ENCODE measurements at places on chromosomes 16 and 17.

DNA sequence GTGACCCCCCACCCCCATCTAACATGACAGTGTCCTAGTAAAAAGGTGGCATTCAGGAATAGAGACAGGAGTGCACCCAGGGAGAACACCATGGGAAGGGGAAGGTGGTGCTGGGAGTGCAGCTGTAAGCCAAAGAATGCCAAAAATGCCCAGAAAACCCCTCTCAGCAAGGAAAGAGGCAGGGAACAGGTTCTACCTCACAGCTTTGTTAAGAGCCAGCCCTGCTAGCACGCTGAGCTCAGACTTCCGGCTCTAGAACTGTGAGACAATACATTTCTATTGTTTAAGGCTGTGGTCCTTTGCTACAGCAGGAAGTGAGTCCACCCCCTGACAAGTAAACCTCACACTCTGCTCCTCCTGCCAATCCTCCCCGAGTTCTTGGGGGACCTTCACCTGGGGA lies 302.4 kb upstream of the N4BP1 start:
- H3K27ac ChIP-seq: no peak overlapping the region
- H3K4me1 ChIP-seq: peaks cover 4% of the 10 kb centered on the region
- no peaks in the 10 kb centered on the region for H3K36me3 ChIP-seq

DNA sequence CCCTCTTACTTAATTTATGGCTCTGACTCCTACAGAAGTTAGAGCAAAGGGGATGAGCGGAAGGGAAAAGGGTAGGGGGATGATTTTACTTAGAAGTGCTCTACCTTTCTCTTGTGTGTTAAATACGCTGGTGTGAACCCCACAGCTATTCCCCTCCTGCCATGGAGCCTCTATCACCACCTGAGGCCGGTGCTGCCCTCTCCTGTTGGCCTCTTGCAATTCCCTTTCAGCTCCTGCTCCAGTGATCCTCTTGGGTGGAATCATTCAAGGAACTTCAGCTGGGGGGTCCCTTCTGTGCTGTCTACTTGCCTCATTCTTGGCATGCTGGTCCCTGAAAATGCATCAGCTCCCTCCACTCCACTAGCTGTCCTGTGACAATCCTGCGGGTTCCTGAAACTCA lies 41.8 kb upstream of the CDH8 start:
- no peak overlapping the region for H3K27ac ChIP-seq
- H3K27me3 ChIP-seq: no peaks in the 10 kb centered on the region
- peak; percentile 14 for DNase-seq
- H3K4me3 ChIP-seq: no peak overlapping the region
- no peaks in the 10 kb centered on the region for H3K36me3 ChIP-seq

GRCh38 chr16:22075776-22076175 lies 16.6 kb upstream of the VWA3A start:
- no peak overlapping the region for H3K4me3 ChIP-seq
- H3K27me3 ChIP-seq: no peaks in the 10 kb centered on the region
- peaks cover 15% of the 10 kb centered on the region for H3K4me1 ChIP-seq
- no peak for DNase-seq
- no peaks in the 10 kb centered on the region for H3K36me3 ChIP-seq

- no peak for DNase-seq
- H3K36me3 ChIP-seq: no peaks in the 10 kb centered on the region
- H3K4me3 ChIP-seq: no peak overlapping the region
- H3K4me1 ChIP-seq: no peaks in the 10 kb centered on the region
- H3K27ac ChIP-seq: no peak overlapping the region
- H3K27me3 ChIP-seq: no peaks in the 10 kb centered on the region
These were observed 19.8 kb upstream of the SLC39A11 start for GRCh38 chr17:73112246-73112645.

DNA sequence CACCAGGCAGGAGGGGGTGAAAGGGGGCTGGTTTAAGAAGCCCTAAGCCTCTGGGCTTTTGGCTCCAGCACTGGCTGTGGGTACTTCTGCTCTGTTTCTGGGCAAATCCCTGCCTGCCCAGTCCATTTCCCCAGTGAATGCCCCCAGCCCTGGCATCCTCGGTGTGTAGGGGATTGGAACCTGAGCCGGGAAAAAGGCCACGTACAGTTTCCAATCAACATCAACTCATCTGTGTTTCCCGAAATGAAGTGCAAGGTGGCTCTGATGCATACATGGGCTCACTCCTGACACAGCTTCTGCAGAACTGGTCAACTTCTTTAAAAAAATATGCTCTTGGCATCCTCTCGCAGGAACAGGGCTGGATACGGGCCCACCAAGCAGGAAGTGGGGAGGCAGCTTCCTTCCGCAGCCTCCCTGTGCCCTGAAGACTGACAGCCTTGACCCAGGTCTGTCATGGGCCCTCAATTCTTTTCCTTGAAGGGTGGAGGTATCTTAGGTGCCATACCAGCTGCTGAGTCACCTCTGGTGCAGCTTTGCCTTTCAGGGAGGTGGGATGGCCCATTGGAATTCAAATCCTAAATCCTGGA lies 73.3 kb downstream of the N4BP1 start:
- H3K36me3 ChIP-seq: peaks cover 2% of the 10 kb centered on the region
- no peak overlapping the region for H3K4me3 ChIP-seq
- no peaks in the 10 kb centered on the region for H3K27me3 ChIP-seq
- H3K4me1 ChIP-seq: no peaks in the 10 kb centered on the region

- H3K4me3 ChIP-seq: no peak overlapping the region
- H3K4me1 ChIP-seq: no peaks in the 10 kb centered on the region
- peaks cover 6% of the 10 kb centered on the region for H3K36me3 ChIP-seq
- no peak for DNase-seq
- H3K27ac ChIP-seq: no peak overlapping the region
- no peaks in the 10 kb centered on the region for H3K27me3 ChIP-seq
These were observed 9.5 kb upstream of the MRPL12 start for GRCh38 chr17:81693509-81694210.

DNA sequence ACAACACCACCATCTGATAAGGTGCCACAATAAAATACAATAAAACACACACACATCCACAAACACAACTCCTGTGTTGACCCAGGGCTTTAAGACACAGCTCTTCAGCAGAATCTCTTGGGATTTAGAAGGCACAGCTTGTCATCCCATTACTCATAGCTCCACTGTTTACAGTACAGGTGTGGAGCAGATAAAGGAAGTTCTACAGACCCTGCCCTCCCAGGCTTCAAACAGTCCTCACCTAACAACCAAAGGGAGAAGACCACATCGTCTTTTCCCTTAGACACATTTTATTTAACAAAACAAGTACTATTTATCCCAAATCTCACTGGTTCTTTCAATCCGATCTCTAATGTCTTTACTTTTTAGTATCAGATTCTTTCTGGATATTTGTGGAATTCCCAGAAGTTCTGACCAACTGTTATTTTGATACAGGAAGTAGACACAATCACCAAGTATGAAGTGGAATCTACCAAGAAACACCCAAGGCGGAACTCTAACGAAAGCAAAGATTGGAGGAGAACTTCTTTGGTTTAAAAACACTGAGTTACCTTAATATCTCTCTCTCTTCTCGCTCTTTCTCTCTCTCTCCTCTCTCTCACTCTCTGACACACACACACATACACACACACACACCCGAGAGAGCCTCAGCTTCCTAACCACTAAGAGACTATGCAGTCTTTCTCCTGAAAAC lies 46.1 kb downstream of the CYTH1 start:
- H3K36me3 ChIP-seq: no peaks in the 10 kb centered on the region
- H3K4me3 ChIP-seq: no peak overlapping the region
- no peaks in the 10 kb centered on the region for H3K4me1 ChIP-seq

GRCh38 chr16:89785523-89786155 lies 30.8 kb downstream of the FANCA start:
- no peak for DNase-seq
- H3K27ac ChIP-seq: no peak overlapping the region
- H3K4me1 ChIP-seq: no peaks in the 10 kb centered on the region

DNA sequence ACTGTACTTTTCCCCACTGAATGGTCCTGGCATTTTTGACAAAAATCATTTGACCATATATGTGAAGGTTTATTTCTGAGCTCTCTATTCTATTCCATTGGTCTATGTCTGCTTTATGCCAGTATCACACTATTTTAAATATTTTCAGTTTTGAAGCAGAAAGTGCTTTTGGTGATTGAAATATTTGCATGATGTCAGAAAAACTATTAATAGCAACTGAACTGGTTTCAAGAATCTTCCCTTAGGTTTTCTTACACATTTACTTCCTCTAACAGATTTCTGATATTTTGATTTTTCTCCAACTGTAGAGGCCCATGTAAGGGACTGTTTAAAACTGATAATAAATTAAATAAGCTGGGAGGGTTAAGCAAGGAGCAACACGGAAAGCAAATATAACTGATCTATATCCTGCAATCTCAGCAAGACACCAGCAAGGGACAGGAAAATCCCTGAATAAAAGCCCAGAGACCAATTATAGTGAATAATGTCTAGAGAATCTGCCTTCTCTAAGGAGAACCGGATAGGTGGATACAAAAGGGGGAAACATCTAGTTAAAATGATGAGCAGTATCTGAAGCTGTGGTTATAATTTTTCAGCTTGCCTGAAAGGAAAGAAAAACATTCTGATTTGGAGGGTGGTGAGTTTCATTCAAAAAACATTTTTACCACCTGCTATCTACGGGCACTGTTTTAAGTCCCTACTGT lies 80.9 kb upstream of the STAC2 start:
- DNase-seq: no peak
- no peak overlapping the region for H3K4me3 ChIP-seq
- H3K27me3 ChIP-seq: no peaks in the 10 kb centered on the region
- H3K27ac ChIP-seq: no peak overlapping the region
- no peaks in the 10 kb centered on the region for H3K36me3 ChIP-seq

DNA sequence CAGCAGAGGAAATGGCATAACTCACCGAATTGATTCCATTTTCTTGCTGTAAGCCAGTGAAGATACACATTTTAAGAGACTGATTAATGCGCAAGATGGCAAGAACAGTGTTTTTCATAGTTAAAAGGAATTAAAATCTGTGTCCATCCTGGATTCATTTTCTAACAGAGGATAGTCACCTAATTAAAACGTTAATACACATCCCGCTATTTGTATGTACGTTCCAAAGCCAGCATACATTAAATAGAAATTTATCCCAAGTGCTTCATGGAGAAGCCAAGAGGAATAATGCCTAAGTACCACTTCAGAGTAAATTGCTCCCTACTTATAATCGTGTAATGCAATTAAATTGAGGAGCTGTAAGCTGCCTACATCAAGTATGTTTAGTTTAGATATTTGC lies 49.9 kb downstream of the RBFOX1 start:
- no peaks in the 10 kb centered on the region for H3K36me3 ChIP-seq
- H3K4me1 ChIP-seq: no peaks in the 10 kb centered on the region
- H3K27me3 ChIP-seq: peaks cover 2% of the 10 kb centered on the region
- DNase-seq: no peak
- no peak overlapping the region for H3K27ac ChIP-seq

- no peak for DNase-seq
- no peak overlapping the region for H3K27ac ChIP-seq
- no peak overlapping the region for H3K4me3 ChIP-seq
- H3K27me3 ChIP-seq: no peaks in the 10 kb centered on the region
These were observed 5.6 kb upstream of the CYBA start for GRCh38 chr16:88656291-88656980.

- no peaks in the 10 kb centered on the region for H3K27me3 ChIP-seq
- no peak overlapping the region for H3K4me3 ChIP-seq
- no peak overlapping the region for H3K27ac ChIP-seq
- no peaks in the 10 kb centered on the region for H3K36me3 ChIP-seq
- no peak for DNase-seq
- H3K4me1 ChIP-seq: peaks cover 15% of the 10 kb centered on the region
These were observed 424.7 kb downstream of the WWOX start for GRCh38 chr16:78524066-78524595.

DNA sequence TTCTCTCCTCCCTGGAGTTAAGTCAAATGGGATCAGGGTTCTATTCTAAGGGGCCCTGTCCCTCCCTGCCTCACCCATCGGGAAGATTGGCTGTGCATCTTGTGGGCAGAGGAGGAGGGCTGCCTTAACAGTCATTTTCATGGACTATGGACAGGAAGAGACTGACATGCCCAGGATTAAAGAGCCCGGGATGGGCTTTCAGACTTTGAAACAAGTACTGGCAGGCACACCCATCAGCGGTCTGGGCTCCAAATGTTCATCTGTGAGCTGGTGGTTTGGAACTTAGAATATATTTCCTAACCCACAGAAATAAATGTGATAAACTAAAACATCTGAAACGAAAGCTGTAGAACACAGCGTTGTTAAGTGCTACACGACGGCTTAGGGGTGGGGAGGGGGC lies 6.5 kb downstream of the SLC6A4 start:
- peaks cover 23% of the 10 kb centered on the region for H3K4me1 ChIP-seq
- H3K36me3 ChIP-seq: no peaks in the 10 kb centered on the region
- no peak overlapping the region for H3K4me3 ChIP-seq
- H3K27ac ChIP-seq: no peak overlapping the region

DNA sequence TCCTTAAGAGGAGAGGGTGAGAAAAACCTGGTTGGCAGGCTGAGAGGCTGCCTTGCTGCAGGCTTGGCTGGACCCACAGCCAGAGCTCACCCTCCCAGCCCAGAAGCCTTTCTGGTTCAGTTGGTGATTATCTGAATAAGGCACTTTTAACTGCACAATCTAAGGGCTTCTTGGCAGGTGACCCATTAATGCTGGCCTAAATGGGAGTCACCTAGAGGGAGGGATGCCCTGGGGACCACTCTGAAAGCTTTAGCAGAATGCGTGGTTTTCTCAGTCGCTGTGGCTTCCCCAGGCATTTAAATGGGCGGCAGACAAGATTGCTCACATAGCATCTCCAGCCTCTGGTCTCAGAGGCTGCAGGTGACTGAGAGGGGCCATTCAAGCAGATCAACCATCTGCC lies 33.2 kb upstream of the SHISA9 start:
- no peaks in the 10 kb centered on the region for H3K4me1 ChIP-seq
- H3K27ac ChIP-seq: no peak overlapping the region
- peaks cover 28% of the 10 kb centered on the region for H3K27me3 ChIP-seq
- no peak overlapping the region for H3K4me3 ChIP-seq
- no peak for DNase-seq
- no peaks in the 10 kb centered on the region for H3K36me3 ChIP-seq

DNA sequence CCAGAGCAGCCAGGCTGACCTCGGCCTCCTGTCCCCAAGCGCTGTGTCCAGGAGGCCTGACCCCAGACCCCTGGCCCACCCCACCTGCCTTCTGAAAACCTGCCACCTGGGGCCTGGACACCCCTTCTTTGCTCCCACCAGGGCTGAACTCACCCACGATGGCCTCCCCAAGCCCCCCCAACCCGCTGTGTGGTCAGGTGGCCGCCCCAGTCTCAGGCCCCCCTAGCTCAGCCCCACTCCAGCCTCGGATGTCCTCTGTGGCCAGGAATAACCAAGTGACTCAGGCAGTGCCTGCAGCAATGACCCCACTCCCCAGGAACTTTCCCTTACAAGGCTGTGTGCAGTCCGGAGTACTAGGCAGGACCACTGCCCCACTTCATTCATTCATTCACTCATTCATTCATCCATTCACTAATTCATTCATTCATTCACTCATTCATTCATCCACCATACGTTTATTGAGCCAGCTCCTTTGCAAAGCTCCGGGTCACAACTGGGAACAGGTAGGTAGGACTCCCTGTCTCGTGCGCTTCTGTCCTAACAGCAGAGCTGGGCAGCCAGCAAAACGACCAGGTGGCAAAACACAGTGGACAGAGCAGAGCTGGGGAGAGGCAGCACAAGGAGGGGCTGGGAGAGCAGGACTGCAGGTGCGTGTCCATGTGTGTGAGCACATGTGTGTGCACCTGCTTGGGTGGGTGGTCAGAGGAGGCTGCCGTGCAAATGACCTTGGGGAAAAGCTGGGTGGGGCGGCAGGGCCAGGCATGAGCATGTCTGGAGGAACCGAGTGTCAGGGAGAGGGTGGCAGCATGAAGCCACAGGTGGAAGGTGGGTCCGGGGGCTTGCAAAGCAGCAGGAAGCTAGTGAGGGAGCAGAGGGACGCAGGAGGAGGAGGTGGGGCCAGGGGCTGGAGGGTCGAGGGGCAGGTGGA lies 75.8 kb upstream of the CBX4 start:
- H3K27me3 ChIP-seq: peaks cover 2% of the 10 kb centered on the region
- no peak for DNase-seq
- H3K4me1 ChIP-seq: peaks cover 7% of the 10 kb centered on the region

- DNase-seq: no peak
- peaks cover 2% of the 10 kb centered on the region for H3K27me3 ChIP-seq
- no peak overlapping the region for H3K4me3 ChIP-seq
These were observed 592.9 kb downstream of the MAF start for GRCh38 chr16:79007614-79008013.

Data from neural crest cell (in vitro differentiated cells).